ENCODE measurements at places on chromosomes 5 and 9. TPM values are rescaled to one million over a fixed set of nuclear protein-coding genes. Genes with fewer than 3 reads are reported as not detected.

GRCh38 chr5:96143450-96143849 is 181.8 kb upstream of the ELL2 start:
- DNase-seq = no peak

DNA sequence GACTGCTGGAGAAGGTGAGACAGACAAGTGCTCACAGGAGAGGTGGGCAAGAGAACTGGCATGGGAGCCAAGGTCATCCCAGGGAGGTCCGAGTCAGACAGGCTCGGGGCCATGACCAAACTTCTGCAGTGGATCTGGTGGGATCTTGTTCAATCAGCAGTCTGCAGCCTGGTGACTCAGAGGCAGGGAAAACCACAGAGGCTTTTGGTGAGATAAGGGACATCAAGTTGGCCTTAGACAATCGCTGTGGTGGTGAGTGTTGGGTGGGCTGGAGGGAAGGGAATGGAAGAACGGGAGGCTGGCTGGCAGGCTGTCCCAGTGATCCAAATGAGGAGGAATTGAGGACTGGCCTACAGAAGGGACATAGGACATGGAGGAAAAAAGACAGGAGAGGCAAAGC is 123.8 kb downstream of the TMEM174 start:
- no peak for DNase-seq

DNA sequence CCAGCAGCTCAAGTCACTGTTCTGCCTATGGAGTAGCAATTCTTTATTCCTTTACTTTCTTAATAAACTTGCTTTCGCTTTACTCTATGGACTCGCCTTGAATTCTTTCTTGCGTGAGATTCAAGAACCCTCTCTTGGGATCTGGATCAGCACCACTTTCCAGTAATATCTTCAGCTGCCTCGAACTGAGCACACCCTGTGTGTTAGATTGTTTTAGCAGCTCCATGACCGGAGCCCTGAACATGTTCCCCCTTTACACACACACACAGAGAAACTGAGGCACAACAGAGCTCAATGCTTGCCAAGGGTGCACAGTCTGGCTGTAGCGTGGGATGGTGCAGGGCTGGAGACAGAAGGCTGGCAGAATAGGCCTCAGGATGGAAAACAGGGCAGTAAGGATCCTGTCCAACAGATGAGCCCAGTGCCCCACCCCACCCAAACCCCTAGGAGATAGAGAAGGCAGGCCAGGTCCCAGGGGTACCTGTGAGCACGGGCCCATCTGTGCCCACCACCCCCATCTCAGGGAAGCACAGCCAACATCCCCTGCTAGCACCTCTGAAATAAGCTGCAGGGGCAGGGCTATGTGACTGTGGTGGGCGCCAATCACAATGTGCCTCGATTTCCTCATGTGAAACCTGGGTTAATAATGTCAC is 27.9 kb downstream of the BICD2 start:
- no peak for DNase-seq

- no peak for DNase-seq
These were observed 167.7 kb downstream of the CDH6 start for GRCh38 chr5:31361234-31361633.

GRCh38 chr9:98575379-98576346 is 133.1 kb downstream of the GABBR2 start:
- no peak for DNase-seq

GRCh38 chr5:165576678-165577275 is 2071.4 kb downstream of the MAT2B start:
- DNase-seq = no peak

DNA sequence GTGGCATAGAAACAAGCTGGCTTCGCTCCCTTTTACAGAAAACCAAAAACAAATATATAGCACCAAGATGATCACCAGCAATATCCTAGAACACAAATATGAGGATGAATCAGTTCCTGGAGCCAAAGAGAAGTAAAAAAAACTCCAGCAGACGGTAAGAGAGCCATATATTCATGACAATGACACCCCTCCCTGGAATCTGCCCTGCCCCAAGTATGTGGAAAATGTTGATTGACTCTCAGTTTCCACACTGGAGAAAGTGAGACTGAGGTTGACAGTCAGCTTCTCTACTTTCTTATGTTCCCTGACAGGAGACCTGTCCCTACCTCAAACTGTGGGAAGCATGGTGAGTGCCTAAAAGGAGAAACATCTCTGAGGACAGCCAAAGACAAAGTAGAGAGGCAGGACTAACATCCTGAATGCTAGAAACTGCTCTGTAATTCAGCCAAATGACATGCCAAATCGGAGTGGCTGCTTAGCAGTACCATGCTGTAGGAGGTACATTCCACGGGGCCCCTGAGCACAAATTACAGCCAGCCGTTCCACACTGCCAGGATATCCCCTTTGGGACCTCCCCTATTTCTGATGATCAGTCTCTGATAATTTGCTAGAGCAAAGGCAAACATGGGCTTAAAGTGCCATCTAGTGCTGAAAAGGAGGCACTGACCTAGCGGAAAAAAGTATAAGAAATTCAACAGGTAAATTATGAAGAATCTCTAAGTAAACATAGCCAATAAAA is 424.0 kb upstream of the RGMB start:
- no peak for DNase-seq

GRCh38 chr9:95462249-95463147 is 54.3 kb downstream of the PTCH1 start:
- DNase-seq = peak; percentile 88

GRCh38 chr5:112849912-112850311 is 11.2 kb upstream of the SRP19 start:
- no peak for DNase-seq

GRCh38 chr9:101758304-101758930 is 20.0 kb upstream of the GRIN3A start:
- no peak for DNase-seq

- DNase-seq = peak; percentile 8
These were observed 1.3 kb downstream of the UBE2R2 start for GRCh38 chr9:33818167-33818846.

- no peak for DNase-seq
These were observed 58.3 kb downstream of the BNC2 start for GRCh38 chr9:16811987-16812685.

GRCh38 chr5:179242676-179243075 is 102.6 kb downstream of the ADAMTS2 start:
- no peak for DNase-seq

DNA sequence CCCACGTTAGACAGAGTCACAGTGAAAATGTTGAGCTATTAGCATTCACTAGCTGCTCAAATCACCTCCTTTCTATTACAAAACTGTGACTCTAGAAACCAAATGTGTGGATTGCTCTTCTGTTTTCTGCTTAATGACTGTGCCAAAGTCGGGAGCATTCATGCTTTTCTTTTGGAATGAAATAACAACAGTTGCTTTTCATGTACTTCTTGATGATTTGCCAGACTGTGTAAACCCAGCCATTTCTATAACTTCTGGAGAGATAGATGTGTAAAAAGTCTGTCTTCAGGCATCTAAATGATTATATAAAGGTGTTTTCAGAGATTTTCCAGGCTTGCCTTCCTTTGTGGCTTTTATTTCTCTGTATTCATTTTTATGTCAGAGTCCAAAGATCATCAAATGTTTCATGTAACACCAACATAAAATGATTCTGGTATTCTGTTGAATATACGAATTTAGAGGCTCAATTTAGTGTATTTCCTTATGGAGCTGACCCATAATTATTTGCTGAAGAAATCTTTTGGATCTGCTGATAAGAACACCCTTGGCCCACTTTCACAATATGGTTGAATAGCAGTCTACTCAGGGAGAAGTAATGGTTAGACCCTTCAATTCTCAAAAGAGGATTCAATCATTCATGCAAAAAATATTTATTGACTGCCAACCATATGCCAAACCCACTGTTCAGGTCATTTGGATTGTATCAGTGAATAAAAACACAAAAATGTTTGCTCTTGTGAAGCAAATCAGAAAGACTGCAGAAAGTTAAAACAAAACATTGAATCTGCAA is 581.2 kb downstream of the CDH18 start:
- no peak for DNase-seq

DNA sequence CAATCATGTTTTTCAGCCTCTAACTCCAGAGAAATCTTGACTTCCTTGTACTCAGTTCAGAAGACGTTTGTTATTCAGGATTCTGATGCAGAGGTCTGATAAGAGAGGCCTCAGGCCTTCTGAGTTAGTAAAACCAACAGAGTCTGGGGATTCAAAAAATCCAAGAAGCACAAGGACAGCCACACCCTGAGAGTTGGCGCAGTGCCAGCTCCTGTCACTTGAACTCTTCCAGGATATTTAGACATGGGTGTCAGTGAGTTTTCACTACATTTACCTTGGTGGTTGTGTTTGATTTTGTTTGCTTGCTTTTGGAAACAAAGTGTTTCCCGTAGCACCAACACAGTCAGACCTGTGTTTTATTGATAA is 41.6 kb upstream of the PDE8B start:
- DNase-seq = no peak

The TYRP1 gene
- not detected for total RNA-seq

The SHOC1 gene
- not detected for total RNA-seq

The GRAMD2B gene
- total RNA-seq = 78.2 TPM

The PPP2R2B gene
- not detected for total RNA-seq

The CSNK1A1 gene
- total RNA-seq = 278 TPM

The GRM6 gene
- not detected for total RNA-seq

The PCDHGA5 gene
- 0.16 TPM for total RNA-seq

The C5orf46 gene
- total RNA-seq = not detected

The ENTREP1 gene
- 0.24 TPM for total RNA-seq
